Hematopoietic multipotent progenitor cell treated with erythropoietin and hydrocortisone succinate and interleukin-3 and kit ligand, for 17 days (in vitro differentiated cells): ENCODE measurements at places on chromosomes 3 and 15.

- no peak for DNase-seq
These were observed 103.1 kb downstream of the OTOL1 start for GRCh38 chr3:161599697-161600096.

DNA sequence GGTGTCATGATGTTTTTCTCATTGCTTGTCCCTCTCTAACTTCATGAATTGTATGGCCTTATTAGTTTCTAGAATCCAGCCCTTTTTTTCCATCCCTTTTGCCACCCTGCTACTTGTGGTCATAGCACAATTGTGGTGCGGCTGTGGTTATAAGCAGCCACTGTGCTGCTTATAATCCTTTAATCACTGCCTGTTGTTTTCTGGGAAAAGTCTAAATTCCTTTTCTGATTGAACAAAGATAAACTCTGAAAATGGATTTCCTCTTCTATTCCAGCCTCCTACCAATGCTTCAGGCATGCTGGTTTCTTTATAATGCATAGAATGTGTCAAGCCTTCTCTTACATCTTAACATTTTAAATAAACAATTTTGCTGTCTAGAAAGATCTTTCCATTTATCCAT, 319.5 kb downstream of the C3orf38 start:
- DNase-seq, result no peak

DNA sequence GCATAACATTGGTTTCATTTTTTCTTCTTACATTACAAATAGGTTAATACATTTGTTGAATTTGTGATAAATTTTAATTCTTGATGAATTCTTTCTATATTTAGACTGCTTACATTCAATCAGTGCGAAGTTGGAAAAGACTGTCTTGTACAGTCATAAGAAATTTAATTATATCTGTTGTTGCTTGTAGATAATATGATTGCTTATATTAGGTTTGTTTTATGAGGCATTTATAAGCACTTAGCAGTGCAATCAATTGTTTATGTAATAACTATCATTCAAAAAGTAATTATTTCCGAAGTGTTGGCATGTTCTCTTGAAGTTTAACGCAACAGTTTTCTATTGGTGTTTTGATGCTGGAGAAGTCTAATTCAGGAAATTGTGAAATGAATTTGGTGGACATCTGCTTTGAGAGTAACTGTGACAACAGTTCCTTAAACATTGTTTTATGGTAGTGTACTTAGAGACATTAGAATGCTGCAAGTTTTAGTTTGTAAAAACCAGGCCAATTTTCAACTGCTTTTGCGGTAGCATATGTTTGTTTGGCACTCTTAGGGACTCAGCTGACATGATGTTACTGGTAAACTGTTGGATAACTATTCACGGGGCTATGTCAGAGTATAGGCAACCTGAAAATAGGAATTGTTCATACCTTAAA, 99.7 kb downstream of the NAALADL2 start:
- no peak for DNase-seq

GRCh38 chr3:139561959-139562676, 22.6 kb upstream of the RBP1 start:
- no peak for DNase-seq

DNA sequence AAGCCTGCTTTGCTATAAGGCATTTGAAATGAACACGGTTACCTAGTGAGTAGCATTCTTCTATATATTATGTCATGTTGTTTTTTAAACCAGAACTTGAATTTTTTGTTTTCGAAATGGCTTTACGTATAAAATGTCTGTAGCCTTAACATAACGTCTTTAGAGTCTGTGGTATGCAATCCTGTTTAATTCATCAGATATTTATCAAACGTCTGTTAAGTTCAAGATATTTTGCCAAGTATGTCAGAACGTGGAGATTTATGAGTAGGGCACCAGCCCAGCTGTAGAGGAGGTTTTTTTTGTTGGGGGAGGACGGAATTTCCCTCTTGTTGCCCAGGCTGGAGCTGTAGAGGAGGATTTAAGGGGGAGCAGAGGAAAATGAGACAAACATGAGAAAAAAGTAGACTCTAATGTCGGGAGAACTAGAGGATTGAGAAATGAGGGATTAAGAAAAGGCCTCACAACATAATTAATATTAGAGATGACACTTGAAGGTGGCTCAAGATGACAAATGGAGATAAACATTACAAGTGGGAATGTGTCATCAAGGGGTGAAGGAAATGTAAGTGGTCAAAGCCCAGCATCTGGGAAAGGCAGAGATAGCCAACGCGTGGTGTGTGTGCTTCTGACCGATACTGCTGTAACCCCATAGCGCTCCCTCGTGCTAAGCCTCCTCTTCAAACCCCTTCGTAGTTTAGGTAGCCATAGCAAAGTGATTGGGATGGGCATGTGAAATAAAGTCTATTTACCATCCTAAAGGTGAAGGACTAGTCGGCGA, 154.0 kb upstream of the GOLGA6L4 start:
- no peak for DNase-seq

GRCh38 chr3:14267976-14268375, 89.4 kb downstream of the LSM3 start:
- DNase-seq, result no peak

- DNase-seq, result no peak
These were observed 102.7 kb downstream of the IMPG2 start for GRCh38 chr3:101217472-101218245.

DNA sequence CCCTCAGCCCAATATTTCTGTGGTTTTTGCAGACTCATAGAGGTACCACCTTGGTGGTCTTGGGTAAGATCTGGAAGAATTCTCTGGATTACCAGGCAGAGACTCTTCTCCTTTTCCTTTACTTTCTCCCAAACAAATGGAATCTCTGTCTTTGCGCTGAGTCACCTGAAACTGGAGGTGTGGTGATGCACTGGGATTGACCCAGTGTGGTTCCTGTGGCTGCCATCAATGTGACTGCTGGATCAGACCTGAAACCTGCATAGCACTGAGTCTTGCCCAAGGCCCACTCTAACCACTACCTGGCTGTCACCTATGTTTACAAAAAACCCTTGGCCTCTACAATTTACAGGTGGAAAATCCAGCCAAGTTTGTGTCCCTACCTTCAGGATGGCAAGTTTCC, 295.3 kb downstream of the RBMS3 start:
- no peak for DNase-seq

DNA sequence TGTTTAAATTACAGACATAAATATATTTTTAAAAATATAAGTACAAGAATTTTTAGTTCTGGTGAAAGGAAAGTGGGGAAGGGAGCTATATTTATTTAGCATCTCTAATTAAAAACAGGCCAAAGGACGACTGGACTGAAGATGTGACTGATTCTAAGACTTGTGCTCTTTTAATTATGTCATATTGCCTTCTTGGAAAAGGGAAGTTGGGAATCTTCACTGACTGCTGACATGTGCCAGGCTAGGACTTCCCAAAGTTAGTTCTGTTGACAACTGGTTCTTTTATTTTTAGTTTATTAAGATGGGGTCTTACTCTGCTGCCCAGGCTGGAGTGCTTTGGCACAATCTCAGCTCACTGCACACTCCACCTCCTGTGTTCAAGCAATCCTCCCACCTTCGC, 13.5 kb downstream of the CNOT10 start:
- no peak for DNase-seq

GRCh38 chr15:100332231-100332630, 9.5 kb downstream of the ADAMTS17 start:
- no peak for DNase-seq

- DNase-seq, result no peak
These were observed 167.6 kb downstream of the ALDH1A2 start for GRCh38 chr15:57897870-57898269.

DNA sequence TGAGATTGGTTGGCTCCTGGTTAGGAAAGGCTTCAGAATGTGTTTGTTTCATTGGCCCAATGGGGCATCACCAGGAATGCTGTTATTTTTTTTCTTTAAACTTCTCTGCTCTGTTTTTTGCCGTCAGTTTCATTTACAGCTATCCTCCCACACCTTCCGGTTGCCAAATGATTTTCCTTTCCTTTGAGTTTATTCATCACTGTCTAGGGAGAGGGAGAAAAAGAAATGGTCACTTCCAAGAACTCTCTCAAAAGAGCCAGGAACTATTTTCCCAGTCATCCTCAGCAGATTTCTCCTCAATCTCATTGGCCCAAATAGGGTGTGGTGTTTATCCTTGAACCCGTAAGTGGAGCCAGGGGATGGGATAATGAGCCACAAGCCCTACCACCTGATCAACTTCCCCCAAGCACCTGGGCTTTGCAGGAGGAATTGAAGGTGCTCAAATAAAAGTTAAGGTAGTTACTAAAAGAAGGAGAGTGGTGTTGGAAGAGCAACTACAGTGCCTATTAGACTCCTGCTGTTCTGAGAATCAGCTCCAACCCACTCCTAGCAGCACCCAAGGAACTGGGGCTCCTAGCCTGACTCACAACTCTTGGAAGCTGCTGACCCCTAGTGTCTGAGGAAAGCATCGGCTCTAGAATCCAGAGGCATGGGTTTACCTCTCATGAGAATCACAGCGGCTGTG, 183.8 kb upstream of the IL12A start:
- no peak for DNase-seq

DNA sequence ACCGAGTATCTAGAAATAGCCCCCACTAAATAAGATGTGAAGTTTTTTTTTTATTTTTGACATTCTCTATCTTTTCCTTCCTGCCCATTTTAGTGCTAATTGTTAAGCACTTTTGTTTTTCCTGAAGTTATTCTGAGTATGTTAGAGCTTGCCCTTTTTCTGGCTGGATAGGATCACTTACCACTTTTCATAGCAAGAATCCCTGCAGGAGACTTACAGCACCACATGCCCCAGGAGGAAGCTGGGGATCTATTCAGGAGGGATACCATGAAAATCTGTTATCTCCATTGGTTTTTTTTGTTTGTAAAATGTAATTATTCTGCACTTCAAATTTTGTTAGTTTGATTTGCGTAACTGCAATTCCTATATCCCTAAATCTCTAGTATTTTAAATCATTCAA, 968.4 kb downstream of the ZPLD1 start:
- no peak for DNase-seq

GRCh38 chr3:278300-279064, 81.9 kb downstream of the CHL1 start:
- DNase-seq, result no peak

GRCh38 chr3:177284383-177284881, 87.2 kb upstream of the TBL1XR1 start:
- peak; percentile 42 for DNase-seq

DNA sequence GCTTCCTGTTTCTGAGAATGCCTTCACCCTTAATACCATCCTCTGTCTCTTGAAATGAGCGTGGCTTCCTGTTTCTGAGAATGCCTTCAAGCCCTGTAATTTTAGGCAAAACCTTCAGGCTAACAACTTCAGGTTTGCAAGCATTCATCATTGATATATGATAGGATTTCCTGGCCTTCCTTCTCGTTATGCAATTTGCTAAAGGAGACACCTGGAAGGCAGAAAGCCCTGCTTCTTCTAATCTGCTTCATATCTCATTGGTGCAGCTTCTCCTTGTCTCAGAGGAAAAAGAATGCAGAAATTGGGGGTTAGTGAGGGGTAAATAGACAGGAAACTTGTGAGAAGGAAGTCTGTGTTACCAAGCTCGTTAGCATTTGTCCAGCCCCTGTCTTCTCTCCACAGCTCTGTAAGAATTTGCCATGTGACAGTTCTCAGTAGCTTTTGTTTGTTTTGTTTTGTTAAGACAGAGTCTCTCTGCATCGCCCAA, 7.3 kb downstream of the ARL6IP5 start:
- DNase-seq, result no peak

- DNase-seq, result no peak
These were observed 13.3 kb downstream of the MYD88 start for GRCh38 chr3:38151667-38152265.

DNA sequence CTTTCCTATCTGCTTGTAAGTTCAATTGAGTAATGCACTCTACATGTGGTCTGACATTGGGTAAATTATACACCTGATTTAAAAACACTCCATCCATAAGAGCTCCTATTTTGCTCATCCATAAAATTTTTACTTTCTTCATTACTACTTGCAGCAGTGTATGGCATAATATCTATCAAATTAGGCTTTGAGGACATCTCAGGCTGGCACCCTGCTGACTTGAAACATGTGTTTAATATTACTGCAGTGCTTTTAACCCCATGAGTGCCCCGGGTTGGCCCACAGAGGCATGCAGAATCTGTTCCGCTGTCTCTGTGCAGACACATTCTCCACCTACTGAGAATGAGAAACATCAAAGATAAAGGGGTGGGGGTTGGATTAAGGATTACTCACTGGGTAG, 249.9 kb upstream of the DNAJC19 start:
- no peak for DNase-seq

GRCh38 chr15:89215627-89216026, 5.8 kb downstream of the RLBP1 start:
- no peak for DNase-seq

- DNase-seq, result no peak
These were observed 89.7 kb downstream of the CRTC3 start for GRCh38 chr15:90619468-90619867.

DNA sequence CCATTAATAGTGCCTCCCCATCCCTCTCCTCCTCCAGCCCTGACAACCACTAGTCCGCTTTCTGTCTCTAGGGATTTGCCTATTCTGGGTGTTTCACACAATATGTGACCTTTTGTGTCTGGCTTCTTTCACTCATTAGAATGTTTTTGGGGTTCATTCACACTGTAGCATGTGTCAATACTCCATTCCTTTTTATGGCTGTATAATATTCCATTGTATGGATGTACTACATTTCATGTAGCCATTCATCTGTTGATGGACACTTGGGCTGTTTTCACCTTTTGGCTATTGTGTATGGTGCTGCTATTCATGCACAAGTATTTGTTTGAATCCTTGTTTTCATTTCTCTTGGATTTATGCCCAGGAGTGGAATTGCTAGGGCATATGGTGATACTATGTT, 16.5 kb downstream of the GRK7 start:
- no peak for DNase-seq

DNA sequence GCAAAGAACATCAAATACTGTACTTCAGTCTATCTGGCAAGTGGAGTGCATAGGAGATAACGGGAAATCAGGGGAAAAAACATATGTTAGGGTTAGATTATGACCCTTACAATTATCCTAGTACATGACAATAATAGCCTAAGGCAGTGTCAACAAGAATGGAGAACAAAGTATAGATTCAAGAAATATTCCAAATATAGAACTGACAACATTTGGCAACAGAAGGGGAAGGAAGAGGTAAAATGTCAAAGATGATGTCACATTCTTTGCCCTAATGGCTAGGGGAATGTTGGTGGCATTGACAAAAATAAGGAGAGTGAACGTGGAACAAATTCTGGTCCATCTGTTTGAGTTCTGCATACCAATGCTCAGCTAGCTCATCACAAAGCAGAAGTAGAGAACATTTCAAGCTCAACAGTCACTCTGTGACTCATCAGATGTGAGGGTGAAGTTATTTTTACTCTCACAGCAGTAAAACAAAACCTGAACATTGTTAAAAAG, 15.5 kb upstream of the ATP8B4 start:
- no peak for DNase-seq

DNA sequence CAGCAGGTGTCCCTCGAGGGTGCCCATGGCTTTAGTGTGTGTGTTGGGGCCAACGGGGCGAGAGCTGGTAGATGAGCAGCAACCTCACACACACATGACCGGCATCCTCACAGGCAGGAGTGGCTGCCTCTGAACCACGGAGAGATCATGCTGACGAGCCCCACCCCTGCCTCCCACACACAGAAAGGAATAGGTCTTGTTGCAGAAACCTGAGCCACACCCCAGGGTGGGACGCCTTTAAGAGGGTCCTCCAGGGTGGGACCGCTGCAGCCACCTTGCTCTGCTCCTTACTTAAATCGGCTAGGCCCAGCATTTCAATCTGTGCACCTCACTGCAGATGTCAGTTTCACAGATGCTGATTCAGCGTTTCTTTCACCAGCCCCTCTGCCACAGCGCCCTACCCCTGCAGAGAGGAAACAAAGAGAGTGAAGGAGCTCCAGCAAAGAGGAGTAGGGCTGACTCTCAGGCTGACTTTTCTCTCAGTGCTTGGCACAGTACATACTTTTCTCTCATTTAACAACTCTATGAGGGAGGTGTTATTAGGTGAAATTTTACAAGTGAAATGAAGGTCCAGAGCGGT, 61.2 kb upstream of the EPHB3 start:
- no peak for DNase-seq
